Pancreas (tissue), 10 donors: ENCODE measurements at places on chromosomes 16 and 17. TPM values are rescaled to one million over a fixed set of nuclear protein-coding genes. Genes with fewer than 3 reads are reported as not detected.

The TP53TG3C gene
- not detected for total RNA-seq

DNA sequence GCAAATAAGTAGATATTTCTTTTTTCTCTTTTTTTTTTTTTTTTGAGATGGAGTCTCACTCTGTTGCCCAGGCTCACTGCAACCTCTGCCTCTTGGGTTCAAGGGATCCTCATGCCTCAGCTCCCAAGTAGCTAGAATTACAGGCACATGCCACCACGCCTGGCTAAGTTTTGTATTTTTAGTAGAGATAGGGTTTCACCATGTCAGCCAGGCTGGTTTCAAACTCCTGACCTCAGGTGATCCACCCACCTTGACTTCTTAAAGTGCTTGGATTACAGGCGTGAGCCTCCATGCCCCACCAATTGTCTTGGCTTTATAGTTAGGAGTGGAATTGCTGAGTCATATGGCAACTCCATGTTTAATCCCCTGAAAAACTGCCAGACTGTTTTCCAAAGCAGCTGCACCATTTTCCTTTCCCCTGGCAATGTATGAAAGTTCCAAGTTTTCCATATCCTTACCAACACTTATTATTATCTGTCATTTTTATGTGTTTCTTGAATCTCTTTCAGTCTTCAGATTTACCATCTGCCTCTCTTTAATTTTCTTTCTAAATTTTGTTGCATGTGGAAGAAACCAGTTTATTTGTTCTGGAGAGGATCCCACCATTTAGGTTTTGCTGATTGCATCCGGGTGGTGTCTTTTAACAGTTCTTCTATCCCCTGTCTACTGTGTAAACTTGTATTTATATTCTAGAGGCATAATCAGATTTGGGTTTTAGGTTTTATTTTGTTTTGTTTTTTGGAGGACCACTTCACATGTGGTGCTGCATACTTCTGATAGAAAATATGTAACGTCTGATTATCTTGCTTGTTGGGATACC is 9.9 kb upstream of the CES3 start:
- DNase-seq: no peak

DNA sequence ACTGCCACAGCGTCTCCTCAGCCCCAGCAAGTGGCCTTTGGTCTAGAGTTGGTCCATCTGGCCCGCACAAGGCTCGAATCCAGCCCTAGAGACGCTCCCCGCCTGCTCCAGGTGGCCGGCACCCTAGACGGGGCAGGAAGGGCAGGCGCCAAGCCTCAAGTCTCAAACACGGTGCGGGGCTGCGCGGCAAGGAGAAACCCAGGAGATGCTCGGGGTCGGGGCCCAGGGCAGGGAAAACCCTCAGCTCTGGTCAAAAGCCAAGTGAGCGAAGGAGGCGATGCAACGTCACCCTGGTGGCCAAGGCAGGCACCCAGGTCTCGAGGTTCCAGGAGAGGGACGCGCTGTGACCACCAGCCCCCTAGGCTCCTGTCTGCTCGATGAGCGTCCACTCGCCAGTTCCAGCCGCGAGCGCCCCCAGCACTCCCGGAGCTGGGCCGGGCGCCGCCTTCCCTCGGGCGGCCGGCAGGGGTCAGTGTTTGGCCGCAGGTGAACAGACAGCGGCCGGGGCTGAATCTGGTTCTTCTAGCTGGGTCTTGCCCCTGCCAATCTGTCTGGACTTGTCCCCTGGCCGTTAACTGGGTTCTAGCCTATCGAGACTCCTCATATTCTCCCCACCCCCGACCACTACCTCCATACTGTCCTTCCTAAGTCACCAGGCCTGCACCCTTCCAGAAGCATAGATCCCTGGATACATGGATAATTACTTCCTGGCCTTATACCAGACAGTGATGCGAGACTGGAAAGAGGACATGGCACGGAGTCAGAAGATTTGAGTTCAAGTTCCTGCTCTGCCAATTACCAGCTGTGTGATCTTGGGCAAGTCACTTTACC is 44.0 kb downstream of the PRAC1 start:
- DNase-seq: peak; percentile 36

- no peak for DNase-seq
Observed at GRCh38 chr17:69350911-69351310, 24.0 kb upstream of the ABCA5 start.
